ENCODE measurements at places on chromosomes 2 and 18.

DNA sequence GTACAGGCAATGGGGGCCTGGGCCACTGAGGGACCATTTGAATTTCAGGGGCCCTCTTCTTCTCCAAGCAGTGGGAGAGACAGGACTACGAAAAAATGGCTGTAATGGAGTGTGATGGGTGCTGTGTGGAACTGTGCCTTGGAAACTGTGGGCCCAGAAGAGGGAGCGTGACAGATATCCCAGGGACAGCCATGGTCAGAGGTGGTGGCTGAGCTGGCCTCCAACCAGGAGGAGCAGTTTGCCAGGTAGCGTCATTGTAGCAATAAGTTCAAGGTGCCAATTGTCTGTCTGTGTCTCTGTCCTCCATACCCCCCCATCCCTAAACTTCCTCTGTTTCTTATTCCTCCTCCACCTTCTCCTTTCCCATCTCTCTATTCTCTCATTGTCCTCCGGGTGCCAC is 15.3 kb downstream of the THNSL2 start:
- DNase-seq: no peak

- no peak for DNase-seq
Measured at GRCh38 chr2:85019121-85019520, 48.2 kb downstream of the KCMF1 start.

GRCh38 chr18:6280211-6280743 is 134.4 kb downstream of the L3MBTL4 start:
- DNase-seq: no peak

DNA sequence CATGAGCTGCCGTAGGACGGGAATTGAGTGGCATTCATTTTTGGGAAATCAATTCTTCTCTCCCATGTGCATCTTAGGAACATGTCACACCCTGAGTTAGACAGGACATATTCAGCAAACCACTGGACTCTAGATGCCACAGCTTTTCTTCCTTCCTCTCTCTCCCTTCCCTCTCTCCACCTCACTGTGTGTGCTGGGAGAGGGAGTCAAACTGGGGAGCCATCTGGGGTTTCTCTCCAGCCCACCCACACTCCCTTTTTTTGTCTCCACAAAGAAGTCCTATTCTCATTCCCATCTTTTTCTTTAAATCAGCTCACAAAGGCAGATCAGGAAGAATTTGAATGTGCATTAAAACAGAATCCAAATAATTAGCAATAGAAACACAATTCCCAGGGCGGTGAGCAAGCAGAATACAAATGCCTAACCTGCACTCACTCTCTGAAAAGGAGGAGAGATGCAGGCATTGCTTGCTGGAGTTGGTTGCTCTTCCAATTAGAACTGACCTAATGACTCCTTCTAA is 15.4 kb downstream of the CD28 start:
- no peak for DNase-seq

GRCh38 chr2:54845094-54845493 is 121.6 kb downstream of the EML6 start:
- DNase-seq: no peak

All from activated naive CD8-positive, alpha-beta T cell treated with anti-CD3 and anti-CD28 coated beads, Interleukin-2, amount 10 ng/mL, durations not matched to agents 7 days and 5 days (primary cell).